Activated naive CD8-positive, alpha-beta T cell treated with anti-CD3 and anti-CD28 coated beads, Interleukin-2, amount 50 U/mL, for 16 hours (primary cell): ENCODE measurements at places on chromosomes 11 and 22.

GRCh38 chr11:16759857-16760508 is 21.5 kb downstream of the C11orf58 start:
- no peak for DNase-seq

DNA sequence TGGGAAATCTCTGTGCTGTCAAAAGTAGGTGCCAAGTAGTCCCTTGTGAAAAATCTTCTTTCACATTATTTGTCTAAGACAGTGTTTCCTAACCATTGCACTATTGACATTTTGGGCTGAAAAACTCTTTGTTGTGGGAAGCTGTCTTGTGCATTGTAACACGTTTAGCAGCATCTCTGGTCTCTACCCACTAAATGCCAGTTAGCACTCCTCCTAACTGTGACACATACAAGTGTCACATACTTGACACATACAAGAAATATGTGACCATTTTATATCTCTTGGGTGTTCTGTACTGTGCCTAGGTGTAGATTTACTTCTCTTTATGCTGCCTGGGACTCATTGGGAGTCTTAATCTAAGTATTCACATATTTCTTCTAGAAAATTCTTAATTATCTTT is 57.8 kb downstream of the NXPE1 start:
- DNase-seq, result no peak

- DNase-seq, result no peak
Measured at GRCh38 chr11:36464720-36465119, 45.4 kb downstream of the TRAF6 start.

DNA sequence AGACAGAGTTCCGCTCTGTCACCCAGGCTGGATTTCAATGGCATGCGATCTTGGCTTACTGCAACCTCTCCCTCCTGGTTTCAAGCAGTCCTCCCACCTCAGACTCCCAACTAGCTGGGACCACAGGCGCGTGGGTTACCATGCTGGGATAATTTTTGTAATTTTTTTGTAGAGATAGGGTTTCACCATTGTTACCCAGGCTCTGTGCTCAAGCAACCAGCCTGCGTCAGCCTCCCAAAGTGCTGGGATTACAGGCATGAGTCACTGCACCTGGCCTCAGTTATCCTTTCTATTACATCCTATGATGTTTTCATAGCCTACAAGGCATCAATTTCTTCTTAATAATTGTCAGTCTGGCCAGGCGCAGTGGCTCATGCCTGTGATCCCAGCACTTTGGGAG is 36.5 kb downstream of the LRRC74B start:
- no peak for DNase-seq

GRCh38 chr22:32745251-32745995 is 56.1 kb upstream of the TIMP3 start:
- DNase-seq, result no peak

- DNase-seq, result no peak
Measured at GRCh38 chr11:7004482-7004881, 15.7 kb downstream of the ZNF214 start.

- DNase-seq, result no peak
Measured at GRCh38 chr11:35800970-35801953, 138.7 kb downstream of the TRIM44 start.

DNA sequence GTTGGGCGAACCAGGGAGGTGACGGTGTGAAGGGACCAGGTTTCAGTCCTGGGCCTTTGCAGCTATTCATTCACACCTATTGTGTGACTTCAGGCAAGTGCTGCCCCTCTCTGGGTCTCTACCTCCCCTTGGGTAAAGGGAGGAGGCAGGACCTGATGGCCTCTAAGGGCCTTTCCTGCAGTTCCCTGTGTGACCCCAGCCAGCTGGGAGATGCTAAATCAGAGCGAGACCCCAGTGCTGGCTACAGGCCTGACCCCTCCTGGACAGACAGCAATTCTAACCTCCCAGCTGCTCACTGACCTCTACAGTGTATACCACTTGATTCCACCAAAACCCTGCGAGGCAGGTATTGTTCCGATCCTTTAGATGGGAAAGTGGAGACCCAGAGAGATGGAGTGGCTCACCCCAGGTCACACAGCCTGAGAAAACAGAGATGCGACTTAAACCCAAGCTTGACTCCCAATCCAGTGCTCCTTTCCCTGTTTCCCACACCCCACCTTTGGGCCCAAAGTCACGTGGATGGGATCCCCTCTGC is 6.2 kb downstream of the MAFF start:
- DNase-seq, result no peak

- no peak for DNase-seq
Measured at GRCh38 chr22:35126993-35127392, 61.0 kb downstream of the ISX start.

GRCh38 chr11:3162410-3163240 is 2.5 kb downstream of the OSBPL5 start:
- DNase-seq, result no peak

DNA sequence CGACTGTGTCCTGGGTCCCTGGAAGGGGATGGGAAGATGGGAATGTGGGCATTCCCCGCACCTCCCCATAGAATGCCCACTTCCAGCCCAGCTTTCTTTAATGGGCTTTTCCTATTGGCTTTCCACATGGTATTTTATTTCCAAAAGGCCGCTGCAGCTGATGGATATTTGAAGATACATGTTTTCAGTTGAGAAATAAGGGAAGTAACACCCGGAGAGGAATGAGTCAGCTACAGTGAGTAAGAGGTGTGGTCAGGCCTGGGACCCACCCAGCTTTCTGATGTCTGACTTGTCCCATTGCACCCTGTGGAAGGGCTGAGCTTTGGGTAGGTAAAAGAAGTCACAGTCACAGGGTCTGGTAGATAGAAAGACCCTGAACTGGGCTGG is 476.9 kb downstream of the MIAT start:
- no peak for DNase-seq

- no peak for DNase-seq
Measured at GRCh38 chr11:17604201-17604914, 57.3 kb downstream of the OTOG start.

DNA sequence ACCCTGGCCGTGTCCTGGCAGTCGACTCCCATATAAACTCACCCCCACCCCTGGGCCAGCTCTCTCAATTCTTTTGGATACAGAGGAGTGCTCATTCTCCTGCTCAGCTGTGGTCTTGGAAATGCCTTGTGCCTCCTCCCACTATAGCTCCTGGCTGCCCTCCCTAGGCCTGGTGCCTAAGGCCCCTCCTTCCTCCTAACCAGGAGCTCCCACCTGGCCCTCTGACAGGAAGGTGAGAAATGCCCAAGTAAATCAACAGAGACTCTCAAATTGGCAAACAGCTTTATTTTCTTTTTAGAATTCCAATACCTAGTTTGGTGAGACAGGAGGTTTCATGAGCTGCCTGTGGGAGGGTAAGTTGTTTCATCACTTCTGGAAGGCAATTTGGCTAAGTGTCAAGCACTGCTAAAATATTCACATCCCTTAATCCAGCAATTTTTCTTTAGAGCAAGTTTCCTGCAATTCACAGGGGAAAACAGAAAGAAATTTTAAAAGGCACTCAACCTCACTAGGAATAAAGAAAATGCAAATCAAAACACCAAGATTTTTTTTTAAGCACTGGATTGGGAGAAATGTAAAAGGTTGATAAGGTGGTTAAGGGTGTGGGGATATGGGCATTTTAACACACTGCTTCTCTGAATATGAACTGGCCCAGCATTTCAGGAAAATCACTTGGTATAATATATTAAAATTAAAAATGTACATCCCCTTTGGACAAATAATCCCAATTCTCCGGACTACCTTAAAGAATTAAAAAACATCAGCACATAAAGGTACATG is 209.7 kb upstream of the ARHGAP20 start:
- DNase-seq, result no peak

GRCh38 chr11:92633820-92634219 is 335.6 kb upstream of the MTNR1B start:
- DNase-seq, result no peak

GRCh38 chr11:3036419-3036818 is 20.8 kb downstream of the CARS1 start:
- DNase-seq, result no peak

DNA sequence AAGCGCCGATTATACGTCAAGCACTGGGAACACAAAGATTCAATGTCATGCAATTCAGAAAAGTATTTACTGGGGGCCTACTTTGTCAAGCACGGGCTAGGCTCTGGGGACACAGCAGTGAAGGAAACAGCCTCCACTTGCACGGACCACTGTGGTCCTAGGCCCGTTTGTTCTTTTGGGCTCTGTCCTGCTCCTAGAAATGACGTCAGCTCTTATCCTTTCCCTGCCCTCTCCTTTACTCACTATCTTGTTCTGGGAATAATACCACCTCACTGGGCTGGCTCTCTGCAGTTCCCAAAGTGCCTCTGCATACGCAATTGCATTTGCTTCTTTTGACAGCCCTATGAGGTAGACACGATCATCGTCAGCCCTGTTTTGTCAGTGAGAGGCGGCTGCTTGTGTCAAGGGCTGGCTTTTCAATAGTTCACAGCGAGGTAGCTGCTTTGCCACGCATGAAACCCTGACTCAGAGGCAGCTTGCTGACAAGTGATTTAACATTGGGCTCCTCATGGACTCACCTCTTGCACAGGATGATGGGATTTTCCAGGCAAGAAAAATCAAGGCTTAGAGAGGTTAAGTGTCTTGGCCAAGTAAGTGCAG is 22.9 kb upstream of the IGSF22 start:
- no peak for DNase-seq

- DNase-seq, result no peak
Measured at GRCh38 chr11:244376-244775, 7.6 kb downstream of the PSMD13 start.

- no peak for DNase-seq
Measured at GRCh38 chr11:7451952-7452494, 33.3 kb upstream of the OLFML1 start.

DNA sequence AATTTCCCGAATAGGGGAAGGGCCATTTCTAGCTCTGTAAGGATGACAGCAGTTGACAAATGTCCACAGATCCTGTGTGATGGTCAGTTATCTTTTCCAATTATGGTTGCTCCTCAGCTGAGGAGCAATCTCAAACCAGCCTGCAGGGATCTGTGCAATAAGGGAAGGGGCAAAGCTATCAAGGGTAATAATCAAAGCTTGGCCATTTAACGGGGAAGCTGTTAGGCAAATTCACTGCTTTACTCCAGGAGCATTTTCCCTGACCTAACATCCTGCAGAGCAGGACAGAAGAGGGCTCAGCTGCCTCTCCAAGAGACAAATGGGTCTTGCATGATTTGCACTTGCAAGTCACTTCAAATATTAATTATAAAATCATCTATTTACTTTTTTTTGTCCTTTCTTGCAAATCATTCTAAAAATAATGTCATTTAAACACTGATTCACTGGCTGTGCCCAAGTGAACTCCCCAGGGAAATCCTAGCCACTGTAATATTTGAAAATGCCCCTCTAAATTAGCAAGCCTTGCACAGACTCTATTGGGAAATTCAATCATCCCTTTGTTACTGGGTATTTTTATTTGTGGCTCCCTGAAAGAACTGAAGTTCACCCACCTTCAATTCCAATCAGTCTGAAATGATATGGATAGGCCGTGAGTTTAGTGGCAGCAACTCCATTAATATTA is 1256.7 kb downstream of the LRRC4C start:
- no peak for DNase-seq

DNA sequence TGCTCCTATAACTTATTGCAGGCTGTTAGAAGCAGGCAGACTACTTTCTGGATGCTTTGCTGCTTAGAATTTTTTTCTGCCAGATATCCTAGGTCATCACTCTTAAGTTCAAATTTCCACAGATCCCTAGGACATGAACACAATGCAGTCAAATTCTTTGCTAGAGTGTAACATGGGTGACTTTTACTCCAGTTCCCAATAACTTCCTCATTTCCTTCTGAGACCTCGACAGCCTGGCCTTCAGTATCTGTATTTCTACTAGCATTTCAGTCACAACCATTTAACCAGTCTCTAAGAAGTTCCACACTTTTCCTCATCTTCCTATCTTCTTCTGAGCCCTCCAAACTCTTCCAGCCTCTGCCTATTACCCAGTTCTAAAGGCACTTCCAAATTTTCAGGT is 60.4 kb upstream of the ZBED5 start:
- DNase-seq, result no peak

- DNase-seq, result no peak
Measured at GRCh38 chr11:60938500-60938899, 13.5 kb downstream of the SLC15A3 start.

DNA sequence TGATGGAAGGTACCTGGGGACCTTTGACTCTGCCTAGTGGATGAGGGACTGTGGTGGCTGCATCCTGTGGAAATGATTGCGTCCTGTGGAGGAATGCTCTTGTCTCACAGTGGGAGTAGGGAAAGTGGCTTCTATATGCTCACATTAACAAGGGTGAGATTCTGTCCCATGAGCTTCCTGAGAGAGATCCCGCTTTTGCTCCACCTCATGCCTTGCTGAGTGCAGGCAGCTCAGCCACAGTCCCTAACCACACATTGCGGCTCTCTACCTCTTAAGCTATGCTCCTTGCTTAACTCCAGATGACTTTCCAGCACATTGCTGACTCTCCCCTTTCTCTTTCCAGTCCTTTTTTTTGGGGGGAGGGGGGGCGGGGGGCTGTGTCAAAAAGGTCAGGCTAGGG is 45.0 kb downstream of the TEAD1 start:
- no peak for DNase-seq

DNA sequence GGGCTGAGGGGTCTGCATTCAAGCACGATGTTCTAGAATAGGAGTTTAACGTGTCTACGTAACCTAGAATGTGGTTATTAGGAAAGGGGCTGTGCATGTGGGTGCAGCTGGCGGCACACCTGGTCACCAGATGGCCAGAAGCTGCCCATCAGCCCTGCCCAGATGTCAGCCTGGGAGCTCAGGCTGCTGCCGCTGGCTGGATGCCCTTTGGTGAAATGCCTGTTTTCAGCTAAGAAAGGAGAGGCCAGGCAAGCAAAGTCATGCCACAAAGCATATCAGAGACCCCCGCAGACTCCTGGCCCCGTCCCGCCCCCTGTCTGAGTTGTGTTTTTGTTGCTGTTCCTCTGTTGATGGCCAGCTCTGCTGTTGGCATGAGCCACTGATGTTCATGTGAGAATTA is 11.3 kb upstream of the ADORA2A start:
- no peak for DNase-seq

DNA sequence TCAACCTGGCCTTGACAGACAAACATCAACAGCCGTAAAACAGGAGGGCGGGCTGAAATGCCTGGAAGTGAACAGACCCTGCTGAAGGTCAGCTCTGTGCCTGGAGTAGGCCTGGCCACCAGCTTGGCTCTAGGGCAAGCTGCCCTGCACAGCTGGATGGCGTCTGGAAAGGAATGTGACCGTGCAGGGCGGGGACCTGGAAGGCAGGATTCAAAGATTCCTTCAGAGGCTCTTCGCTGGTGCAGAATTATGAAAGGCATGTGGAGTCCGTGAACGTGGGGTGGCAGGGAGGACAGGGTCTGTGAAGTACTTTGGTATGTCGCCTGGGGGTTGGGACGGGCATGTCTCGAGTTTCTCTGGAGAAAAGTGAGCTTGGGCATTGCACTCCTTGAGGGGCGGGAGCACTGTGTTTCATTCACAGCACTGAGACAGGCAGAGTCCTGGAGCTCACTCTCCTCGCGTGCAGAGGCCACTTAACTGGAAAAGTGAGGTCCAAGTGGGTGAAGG is 1.5 kb downstream of the EHD1 start:
- DNase-seq, result no peak

GRCh38 chr22:29004647-29005371 is 56.8 kb downstream of the C22orf31 start:
- no peak for DNase-seq
